Ovary (tissue), 10 donors: ENCODE measurements at places on chromosomes 2 and 18. TPM values are rescaled to one million over a fixed set of nuclear protein-coding genes. Genes with fewer than 3 reads are reported as not detected.

DNA sequence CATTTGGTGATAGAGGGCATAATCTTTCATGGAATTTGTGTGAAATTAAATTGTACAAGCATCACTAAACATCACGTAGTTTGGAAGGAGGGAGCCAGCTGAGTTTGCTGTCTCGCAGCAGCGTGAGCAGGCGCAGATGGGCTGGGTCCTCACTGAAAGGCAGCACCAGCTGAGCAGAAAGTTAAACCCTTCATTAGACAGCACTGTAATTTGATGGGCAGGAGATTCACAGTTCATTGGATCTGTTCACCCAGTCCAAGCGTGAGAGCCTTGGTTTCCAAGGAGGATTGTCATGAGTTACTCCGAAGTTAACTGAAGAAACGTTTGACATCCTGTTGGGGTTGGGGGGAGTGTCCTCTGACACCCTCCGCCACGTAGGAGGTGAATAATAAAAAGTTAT is 89.8 kb upstream of the NFATC1 start:
- no peak for DNase-seq
- no peak overlapping the region for H3K4me3 ChIP-seq
- H3K4me1 ChIP-seq, result no peaks in the 10 kb centered on the region
- H3K27ac ChIP-seq, result no peak overlapping the region

- no peak for DNase-seq
- H3K27ac ChIP-seq, result no peak overlapping the region
- H3K4me3 ChIP-seq, result no peak overlapping the region
- no peaks in the 10 kb centered on the region for H3K27me3 ChIP-seq
- H3K36me3 ChIP-seq, result no peaks in the 10 kb centered on the region
Measured at GRCh38 chr2:9800639-9800974, 42.7 kb upstream of the TAF1B start.

- DNase-seq, result no peak
- H3K27ac ChIP-seq, result no peak overlapping the region
- no peaks in the 10 kb centered on the region for H3K4me1 ChIP-seq
- H3K4me3 ChIP-seq, result no peak overlapping the region
Measured at GRCh38 chr2:75243219-75243618, 43.9 kb upstream of the TACR1 start.

DNA sequence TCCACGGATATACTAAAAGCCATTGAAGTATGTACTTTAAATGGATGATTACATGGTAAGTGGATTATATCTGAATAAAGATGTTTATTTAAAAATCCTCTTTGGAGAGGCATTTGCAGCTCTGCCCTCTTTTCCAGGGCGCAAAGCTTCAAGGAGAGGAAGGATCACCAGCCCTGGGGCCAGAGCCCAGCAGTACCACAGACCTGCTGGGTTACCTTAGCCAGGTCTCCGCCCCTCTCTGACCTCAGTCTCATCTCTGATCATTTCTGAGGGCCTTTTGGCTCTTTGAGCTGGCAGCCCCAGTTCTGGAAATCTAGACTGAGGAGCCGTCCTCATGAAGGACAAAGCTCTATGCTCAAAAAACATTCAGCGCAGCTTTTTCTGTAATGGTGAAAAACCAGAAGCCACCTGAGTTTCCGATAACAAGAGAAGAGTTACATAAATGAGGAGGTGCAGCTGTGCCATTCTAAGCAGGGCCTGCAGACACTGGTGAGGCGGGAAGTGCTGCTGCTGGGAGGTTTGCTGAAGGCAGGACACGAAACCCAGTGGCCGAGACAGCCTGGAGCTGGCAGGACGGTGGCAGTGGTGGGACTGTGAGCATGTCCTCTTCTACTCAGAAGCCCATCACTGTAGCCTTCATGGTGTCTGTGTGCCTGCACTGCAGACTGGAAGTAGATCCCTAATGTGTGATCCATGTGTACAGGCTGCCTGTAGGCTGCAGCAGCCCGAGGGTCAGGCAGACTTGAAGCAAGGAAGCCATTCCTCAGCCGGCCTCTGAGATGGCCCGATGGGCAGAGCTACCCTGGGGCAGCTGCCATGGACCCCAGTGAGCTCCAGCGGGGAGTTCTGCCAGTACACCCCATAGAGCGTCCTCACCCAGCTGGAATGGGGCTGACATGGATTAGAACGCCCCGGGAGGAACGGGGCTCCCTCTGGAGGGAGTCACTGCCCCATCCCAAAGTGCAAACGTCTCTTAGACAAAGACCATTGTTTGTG is 27.7 kb downstream of the ADRA2B start:
- H3K27ac ChIP-seq, result no peak overlapping the region
- no peaks in the 10 kb centered on the region for H3K27me3 ChIP-seq
- peaks cover 3% of the 10 kb centered on the region for H3K4me1 ChIP-seq
- no peaks in the 10 kb centered on the region for H3K36me3 ChIP-seq

CLEC4F gene
- total RNA-seq, result 0.22 TPM

HOXD12 gene
- total RNA-seq, result not detected

- peaks cover 24% of the 10 kb centered on the region for H3K4me1 ChIP-seq
- no peak overlapping the region for H3K27ac ChIP-seq
- no peaks in the 10 kb centered on the region for H3K27me3 ChIP-seq
- DNase-seq, result no peak
- H3K36me3 ChIP-seq, result no peaks in the 10 kb centered on the region
- no peak overlapping the region for H3K4me3 ChIP-seq
Measured at GRCh38 chr2:24875272-24875671, 44.8 kb downstream of the ADCY3 start.
